SK-N-SH treated with all-trans-retinoic acid at 6 μM for 48 hours (cell line): ENCODE measurements at places on chromosomes 11 and 22.

GRCh38 chr11:33434294-33434693, 177.1 kb downstream of the HIPK3 start:
- no peak for ATAC-seq

GRCh38 chr11:132941024-132941646, 591.2 kb downstream of the OPCML start:
- no peak for ATAC-seq

DNA sequence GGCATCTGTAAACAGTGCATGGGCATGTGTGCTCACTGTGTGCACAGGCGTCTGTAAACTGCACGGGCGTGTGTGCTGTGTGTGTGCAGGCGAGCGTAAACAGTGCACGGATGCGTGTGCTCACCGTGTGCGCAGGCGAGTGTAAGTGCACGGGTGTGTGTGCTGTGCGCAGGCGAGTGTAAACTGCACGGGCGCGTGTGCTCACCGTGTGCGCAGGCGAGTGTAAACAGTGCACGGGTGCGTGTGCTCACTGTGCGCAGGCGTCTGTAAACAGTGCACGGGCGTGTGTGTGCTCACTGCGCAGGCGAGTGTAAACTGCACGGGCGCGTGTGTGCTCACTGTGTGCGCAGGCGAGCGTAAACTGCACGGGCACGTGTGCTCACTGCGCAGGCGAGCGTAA, 22.4 kb downstream of the RNH1 start:
- no peak for ATAC-seq

GRCh38 chr11:73314117-73314961, 6.3 kb downstream of the ARHGEF17 start:
- peak; percentile 47 for ATAC-seq

DNA sequence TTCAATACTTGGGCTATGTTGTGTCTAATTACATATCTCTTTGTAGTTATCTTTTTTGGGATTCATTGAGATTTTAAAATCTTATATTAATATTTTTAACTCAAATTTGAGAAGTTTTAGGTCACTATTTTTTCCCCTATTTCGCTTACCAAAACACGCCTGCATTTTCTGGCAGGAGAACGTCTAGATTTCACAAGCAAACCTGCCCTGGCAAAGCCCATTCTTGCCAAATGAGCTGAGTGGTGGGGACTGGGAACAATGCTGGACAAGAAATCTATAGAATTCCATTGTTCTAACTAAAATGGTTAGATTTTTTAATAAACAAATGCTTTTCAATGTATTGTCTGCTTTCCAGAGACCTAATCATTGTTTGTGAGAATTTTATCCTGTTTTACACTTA, 1283.7 kb upstream of the RAG2 start:
- ATAC-seq, result no peak

DNA sequence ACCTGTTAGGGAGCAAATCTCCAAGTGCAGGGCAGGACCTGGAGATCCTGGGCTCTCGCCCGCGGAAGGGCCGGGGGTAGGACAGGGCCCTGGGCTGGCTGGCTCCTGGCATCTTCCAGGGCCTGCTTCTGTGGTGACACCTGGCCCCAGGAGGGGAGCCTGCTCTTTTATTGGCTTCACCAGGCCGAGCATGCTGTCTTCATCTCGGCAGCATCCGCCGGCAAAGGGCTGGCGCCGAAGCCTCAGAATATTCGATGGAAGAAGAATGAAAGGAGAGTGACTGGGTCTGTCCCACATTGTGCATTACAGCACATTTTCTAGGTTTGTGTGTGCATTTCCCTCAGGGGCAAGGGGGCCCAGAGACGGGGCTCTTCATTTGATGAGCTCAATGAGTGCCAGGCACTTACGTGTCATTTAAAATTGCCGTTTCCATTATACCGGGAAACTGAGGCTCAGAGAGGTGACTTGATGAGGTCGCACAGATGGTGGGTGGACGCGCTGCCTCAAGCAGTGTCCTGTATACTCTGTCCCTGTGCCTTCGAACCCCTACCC, 70.0 kb downstream of the RBX1 start:
- ATAC-seq, result no peak

DNA sequence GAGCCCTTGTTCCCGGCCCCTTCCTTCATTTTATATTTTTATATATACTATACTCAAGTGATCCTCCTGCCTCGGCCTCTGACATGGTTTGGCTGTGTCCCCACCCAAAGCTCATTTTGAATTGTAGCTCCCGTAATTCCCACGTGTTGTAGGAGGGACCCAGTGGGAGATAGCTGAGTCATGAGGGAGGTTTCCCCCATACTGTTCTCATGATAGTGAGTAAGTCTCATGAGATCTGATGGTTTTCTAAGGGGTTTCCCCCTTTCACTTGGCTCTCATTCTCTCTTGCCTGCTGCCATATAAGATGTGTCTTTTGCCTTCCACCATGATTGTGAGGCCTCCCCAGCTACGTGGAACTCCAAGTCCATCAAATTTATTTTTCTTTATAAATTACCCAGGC, 7.2 kb upstream of the ZNF280A start:
- no peak for ATAC-seq
